Astrocyte of the cerebellum (primary cell): ENCODE measurements at places on chromosomes 13 and 19.

DNA sequence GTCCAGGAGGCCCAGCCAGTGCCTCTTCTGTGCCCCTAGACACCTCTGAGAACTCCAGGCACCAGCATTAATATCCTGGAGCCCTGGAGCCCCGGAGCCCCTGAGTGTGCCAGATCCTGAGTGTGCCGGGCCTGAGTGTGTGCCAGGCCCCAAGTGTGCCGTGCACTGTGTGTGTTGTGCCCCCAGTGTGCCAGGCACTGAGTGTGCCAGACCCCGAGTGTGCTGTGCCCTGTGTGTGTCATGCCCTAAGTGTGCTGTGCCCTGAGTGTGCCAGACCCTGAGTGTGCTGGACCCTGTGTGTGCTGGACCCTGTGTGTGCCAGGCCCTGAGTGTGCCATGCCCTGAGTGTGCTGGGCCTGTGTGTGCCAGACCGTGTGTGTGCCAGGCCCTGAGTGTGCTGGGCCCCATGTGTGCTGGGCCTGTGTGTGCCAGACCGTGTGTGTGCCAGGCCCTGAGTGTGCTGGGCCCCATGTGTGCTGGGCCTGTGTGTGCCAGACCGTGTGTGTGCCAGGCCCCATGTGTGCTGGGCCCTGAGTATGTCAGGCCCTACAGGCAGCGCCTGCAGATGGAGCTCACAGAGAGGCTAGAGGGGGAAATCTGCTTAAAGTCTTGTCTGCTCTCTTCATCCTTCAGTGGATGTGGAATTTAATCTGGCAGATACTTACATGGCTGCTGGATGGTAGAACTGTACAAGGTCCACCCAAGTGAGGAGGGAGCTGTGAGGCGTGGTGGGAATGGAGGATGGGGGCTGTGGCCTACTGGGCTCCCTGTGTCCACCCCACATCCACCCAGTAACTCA, 53.9 kb downstream of the C13orf46 start:
- DNase-seq = no peak

DNA sequence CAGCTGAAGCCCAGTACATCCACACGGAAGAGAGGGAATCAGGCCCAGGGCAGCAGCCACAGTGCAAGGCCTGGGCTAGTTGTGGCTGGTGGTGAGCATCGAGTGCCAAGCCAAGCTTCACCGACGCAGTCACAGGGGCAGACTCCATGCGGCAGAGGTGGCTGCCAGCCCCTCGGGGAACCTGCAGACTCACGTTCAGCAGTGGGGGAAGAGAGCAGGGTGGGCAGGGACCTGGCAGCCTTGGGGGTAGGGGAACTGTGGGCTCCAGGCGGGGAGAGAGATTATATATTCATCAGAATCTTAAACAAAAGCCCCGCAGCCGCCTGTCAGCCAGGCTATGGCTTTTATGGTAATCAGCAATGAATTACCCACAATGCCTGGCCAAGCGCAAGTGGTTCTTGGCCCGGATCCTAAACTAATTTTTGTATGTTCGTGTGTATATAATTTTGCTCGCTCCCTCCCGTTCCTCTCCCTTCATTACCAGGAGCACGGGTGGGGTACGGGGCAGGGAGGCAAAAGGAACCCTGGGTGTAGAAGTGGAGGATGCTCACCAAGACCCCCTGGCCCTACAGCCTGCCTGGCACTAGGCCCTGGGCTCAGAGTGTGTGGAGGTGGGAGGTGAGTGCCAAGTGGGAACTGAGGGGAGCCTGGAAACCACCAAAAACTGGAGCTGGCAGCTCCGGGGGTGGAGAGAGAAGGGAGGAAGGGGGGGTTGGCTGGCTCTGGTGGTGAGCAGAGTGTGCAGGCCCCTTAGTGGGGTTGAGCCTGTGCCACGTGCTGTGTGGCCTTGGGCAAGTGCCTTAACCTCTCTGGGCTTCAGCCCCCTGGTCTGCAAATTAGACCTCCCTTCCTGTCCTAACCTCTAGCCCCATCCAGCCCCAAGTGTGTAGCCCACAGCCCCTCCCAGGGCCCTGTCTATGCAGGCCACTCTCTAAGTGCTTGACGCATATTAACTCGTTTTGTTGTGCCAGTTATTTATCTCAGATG, 31.9 kb downstream of the PTPRS start:
- DNase-seq = peak; percentile 79

DNA sequence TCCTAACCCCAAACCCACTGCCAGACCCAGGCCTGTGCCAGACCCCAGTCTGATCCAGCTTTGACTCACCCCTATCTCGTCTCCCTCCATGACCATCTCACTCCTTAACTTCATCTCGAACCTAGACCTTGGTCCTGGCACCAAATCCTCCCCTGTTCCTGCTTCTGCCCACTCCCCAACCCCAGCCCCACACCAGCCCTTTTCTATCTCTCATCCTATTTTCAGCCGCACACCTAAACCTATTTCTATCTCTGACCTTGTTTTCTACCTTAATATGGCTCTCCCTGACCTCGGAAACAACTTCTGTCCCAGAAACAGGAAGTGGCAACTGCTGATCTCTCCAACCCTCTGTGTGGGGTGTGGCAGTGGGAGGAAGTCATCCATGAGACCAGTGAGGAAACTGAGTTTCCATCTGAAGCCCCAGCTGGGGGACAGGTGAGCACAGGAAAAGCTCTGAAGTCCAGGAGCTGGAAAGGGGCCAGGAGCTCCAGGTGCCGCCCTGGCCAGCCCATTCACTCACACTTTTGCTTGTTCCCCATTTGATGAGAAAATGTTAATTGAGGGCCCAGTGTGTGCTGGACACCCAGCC, 13.7 kb downstream of the PTH2 start:
- DNase-seq = no peak

DNA sequence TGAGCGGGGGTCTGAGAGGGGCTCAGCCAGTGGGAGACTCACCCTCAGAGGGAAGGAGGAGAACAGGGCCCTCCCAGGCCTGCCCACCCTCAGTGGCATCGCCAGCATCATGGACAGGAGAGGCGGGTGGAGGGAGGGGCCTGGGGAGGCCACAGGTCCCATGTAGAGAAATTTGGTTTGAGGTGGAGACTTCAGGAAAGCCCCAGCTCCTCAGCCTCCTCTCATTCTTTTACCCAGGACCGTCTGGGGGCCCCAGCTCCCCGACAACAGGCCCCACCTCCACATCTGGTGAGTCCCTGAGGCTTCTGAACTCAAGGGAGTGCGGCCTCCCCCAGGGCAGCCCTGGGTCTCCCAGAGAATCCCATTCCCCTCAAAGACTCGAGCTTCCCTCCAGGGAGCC, 3.1 kb downstream of the LILRB1 start:
- no peak for DNase-seq
